Stimulated activated CD4-positive, alpha-beta T cell treated with anti-CD3 and anti-CD28 coated beads, Interleukin-4, amount 100 ng/mL, for 48 hours (primary cell): ENCODE measurements at places on chromosomes 5 and 9.

DNA sequence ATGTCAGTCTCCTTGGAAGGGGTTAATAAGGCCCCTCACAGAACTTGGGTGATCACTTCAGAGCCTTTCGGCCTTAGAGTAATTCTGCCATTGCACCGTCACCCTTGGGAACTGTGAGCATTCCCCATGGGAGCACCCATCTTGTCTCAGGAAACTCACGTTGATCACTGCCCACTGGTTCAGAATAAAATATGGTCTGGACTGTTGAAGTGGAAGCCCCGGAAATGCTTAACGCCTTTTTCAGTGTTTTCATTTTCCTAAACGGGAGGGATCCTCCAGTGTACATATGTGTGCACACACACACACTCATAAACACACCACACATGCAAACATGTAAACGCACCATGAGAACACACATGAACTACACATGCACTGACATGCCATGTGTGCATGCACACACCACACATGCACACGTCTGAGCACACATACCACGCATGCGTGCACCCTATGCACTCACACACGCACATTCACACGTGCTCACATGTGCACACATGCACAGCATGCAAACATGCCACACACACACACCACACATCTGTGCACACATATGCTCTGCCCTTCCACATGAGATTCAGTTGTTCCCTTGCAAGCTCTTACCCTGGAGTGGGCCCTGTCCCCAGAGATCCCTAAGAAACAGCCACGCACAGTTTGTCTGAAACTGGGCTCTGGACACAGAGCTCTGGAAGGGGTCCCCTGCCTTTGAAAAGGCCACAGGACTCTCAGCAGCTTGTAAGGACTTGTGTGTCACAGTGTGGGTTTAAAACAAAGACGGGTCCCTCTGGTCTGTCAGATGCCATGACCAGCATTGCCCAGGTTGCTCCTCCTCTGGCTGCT, 17.0 kb downstream of the MRPL36 start:
- DNase-seq: no peak

DNA sequence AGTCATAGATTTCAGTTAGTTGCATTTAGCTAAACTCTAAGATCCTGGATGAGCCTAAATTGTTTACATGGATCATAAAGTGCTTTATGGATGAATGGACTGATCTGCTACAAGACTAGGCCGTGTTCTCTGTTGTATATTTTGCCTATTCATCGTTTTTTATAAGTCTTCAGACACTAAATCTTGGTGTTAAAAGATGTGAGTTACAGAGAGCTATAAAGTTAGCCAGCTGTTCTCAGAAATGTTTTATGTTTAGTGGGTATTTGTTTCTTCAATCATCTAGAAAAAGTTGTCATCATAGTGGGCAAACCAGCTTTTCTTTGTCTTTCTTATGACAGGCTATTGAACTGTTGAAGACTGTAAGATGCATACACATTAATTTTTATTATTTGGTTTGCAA, 585.8 kb upstream of the SEMA6A start:
- DNase-seq: no peak

GRCh38 chr5:178204935-178205748, 809 bp downstream of the HNRNPAB start:
- DNase-seq: peak; percentile 64

GRCh38 chr5:98602534-98603112, 170.8 kb upstream of the RGMB start:
- no peak for DNase-seq

- no peak for DNase-seq
Observed at GRCh38 chr9:34443533-34443932, 14.8 kb downstream of the FAM219A start.

DNA sequence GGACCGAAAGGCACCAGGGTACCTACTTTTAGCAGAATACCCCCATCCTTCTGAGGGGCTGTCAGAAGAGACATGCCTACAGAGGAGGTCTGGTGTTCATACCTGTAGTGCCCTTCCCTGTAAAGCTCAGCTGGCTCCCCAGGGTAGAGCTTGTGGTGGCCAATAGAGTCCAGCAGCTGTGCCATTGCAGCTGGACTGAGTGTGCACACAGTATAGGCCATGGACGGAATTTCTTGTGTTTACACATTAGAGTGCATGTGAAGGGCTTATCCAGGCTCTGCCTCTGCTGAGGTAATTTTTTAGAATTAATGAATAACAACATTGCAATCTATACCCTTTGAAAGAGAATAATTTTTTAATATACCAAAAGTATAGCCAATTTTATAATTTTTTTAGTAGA, 191.0 kb downstream of the ZSWIM6 start:
- no peak for DNase-seq

DNA sequence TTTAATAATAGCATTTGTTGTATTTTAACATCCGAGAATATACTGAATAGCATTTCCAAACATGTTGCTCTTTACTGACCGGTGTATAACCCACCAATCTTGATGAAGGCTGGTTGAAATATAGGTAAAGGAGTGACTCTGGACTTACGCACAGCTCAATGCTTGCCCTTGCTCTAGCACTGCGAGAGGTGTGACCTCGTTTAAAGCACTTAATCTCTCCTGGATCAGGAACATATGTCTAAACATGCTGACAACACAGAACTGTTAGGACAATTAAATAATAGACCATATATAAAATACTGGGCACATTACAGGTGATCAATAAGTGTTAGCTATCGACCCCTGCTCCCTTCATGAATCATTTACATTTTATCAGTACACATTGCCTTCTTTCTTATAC, 28.3 kb downstream of the TLR4 start:
- DNase-seq: no peak

DNA sequence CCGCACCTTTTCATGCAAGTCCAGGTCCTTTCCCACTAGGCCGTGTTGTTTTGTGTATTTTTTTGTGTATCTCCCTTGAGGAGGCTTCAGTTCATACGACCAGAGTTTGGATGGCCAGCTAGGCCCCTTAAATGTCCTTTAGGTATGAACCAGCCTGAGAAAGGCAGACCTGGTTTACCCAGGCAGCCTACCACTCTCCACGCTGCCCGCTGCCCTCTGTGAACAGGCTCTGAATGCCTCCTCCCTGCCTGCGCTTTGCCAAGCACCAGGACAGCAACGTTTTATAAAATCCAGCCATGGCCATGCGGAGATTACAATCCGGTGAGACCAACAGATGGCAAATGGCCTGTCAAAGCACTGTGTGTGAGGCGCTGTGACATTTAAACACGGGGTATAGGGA, 626 bp upstream of the CLTB start:
- no peak for DNase-seq

DNA sequence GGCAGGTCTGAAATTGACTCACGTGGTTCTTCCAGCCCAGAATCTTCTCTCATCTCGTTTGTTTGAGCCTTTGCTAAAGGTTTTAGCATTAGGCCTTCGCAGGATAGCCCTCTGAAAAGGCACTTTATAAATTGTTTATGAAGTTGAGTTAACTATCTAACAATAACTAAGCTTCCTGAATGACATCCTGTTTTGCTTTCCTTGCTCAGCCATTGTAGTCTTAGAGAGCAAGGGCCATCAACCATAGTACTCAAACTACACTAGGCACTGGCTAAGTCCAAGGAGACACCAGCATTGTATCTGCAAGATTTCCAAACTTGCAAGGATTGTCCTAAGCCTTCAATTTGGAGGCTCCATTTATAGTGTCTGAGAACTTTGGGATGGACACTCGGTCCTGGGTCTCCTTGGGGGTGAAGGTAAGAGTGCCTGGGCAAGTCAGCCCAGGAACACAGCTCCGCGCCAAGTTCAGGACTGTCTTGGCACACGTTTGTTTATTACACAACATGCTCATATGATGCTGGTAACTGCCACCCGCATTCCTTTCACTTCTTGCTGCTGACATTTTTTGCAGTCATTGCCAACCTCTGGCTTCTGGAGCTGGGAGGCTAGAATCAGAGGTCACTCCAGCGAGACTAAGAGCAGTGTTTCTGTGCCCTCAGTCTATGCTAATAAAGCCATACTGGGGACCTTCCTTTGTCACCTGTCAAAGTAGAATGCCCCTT, 151.1 kb downstream of the ESM1 start:
- DNase-seq: no peak

GRCh38 chr5:115179394-115180164, 9.9 kb upstream of the TRIM36 start:
- no peak for DNase-seq

DNA sequence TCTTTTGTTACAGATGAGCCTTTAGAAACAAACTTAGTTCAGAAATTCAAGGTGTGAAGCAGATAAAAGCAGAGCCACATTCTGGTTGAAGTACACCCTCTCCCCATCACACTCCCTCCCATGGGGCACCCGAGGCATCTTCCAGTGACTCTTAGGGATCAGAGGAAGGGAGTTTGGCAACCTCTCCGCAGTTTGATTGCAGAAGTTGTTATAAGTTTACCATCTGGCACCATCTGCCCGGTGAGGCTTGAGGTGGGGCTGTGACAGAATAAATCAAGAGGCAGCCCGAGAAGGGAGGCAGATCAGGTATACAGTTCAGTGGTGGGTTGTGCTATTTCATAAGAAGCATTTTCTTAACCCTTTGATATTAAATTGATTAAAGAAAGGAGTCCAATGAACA, 458.6 kb upstream of the CLINT1 start:
- no peak for DNase-seq

- DNase-seq: no peak
Observed at GRCh38 chr5:164735334-164735733, 1229.9 kb downstream of the MAT2B start.

DNA sequence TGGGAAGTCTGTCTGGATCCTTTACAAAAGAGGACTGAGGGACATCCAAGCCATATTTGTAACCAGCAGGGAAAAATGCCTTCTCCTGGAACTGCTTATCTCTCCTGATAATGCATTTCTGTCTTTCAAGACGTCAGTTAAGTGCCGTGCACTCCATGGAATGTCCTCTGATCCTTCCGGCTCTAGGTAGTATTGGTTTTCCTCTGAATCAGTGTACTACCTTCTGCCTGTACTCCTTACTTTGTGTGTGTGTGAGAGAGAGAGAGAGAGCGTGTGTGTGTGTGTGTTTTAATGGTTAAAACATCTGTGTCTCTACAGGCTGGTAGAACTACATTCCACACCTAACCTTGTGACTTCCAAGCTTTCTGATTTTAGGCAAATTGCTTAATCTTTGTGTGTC, 89.9 kb downstream of the PIP5K1B start:
- DNase-seq: no peak

DNA sequence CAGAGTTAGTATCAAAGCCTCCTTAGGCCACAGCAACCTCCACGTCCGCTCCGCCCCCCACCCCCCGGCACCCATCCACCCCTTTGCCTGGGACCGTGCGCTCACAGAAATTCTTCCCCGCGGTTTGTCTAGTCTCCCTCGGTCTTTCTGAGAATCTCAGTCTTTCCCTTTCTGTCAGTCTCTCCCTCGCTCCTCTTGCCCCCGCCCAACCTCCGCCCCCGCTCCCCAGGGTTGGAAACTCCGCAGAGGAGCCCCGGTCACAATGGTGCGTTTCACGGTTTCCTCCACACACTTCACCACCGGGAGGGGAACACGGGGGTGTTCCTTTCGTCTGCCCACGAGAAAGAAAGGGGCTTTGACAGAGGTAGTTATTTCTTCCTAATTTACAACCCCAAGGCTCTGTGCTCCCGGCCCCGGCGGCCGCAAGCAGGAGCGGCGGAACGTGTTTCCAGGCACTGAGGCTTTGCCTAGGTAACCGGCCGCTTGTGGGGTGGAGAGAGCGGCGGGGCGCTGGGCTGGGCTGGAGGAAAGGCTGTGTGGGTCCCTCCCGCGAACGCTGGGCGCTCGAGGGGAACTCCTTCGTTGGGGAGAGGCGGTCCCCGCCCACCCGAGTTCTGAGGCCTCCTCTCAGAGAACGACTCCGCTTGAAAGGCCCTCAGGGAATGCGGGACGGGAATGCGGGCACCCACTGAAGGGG, 2.1 kb downstream of the NR4A3 start:
- peak; percentile 88 for DNase-seq

DNA sequence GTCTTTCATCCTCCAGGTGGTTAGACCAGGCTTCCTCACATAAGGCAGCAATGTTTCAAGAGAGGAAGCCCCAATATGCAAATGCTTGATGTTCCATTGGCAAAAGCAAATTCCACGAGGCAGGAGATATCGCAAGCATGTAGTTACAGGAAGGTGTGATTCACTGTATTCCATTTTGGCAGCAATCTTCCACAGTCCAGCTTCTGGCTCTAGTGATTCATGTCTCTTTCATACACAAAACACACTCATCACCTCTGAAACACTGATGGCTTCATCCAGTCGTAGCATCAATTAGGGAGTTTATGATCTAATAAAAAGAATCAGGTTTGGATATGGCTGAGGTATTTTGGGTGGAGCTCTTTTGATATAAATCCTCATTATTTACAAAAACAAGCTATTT, 552.2 kb upstream of the RIOK2 start:
- no peak for DNase-seq

- DNase-seq: no peak
Observed at GRCh38 chr9:124454296-124454695, 4.0 kb downstream of the ADGRD2 start.

GRCh38 chr5:1137567-1138444, 25.9 kb upstream of the SLC12A7 start:
- DNase-seq: peak; percentile 4

DNA sequence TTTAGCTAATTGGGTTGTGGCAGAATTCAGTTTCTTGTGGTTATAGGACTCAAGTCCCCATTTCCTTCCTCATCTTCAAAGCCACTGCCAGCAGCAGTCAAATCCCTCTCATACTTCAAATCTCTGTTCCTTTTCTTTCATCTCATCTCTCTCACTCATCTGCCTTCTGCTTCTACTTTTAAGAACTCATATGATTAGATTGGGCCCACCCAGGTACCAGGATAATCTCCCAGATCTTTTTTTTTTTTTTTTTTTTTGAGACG, 8.0 kb upstream of the REEP5 start:
- DNase-seq: no peak

GRCh38 chr9:111934747-111935146, 38.1 kb downstream of the UGCG start:
- DNase-seq: no peak

DNA sequence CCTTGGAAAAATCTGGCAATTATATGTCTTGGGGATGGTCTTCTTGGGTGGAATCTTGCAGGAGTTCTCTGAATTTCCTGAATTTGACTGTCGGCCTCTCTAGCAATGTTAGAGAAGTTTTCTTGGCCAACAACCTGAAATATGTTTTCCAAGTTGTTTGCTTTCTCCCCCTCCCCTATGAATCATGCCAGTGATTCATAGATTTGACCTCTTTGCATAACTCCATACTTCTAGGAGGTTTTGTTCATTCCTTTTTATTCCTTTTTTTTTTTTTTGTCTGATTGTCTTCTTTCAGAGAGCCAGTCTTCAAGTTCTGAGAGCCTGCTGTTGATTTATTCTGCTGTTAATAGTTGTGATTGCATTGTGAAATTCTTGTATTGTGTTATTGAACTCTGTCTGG, 56.7 kb upstream of the SLC44A1 start:
- no peak for DNase-seq
